ENCODE measurements at places on chromosomes 5 and 9. TPM values are rescaled to one million over a fixed set of nuclear protein-coding genes. Genes with fewer than 3 reads are reported as not detected.

GRCh38 chr5:124057724-124058231 is 545.8 kb downstream of the CSNK1G3 start:
- no peak for DNase-seq

GRCh38 chr9:26077860-26078259 is 399.6 kb upstream of the TUSC1 start:
- DNase-seq: no peak

DNA sequence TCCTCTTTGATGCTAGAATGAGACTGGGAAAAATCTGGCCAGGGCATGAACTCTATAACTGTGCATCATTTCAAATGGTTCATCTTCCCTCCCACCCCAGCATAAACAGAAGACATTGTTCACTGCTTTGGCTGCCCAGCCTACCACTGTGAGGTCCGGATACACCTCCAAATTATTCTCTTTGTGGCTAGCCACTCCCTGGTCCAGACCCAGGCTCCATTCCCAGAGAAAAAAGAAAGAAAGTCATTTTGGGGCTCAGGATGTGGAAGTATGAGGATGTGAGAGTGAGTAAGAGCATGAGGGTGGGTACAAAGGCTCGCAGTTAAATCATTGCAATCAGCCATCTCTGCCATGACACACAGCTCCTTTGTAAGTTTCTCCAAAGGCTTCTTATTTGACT is 559.2 kb downstream of the PSAT1 start:
- peak; percentile 54 for DNase-seq

Gene GMCL2
- not detected for total RNA-seq

Gene KCNMB1
- not detected for total RNA-seq

Gene ITGA1
- total RNA-seq: 95.2 TPM

DNA sequence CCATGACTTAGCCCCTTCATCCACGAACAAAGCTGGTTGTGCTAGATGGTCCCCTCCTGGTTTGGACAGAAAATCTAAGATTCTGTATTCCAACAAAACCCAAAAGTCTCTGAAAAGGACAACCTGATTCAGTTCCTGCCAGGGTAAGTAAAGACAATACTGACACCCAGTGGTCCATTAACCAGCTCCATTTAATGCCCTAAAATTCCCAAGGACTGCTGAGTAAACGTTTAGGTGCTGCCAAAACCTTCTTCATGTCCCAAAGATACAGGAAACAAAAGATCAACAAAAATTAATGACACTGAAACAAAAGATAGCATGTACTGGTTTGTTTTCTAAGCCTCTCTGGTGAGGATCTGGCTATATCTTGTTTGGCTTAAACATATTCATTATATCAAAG is 25.3 kb upstream of the PPP1R2B start:
- DNase-seq: peak; percentile 58

GRCh38 chr5:77637998-77638762 is at the start of gene OTP:
TSS of gene OTP (minus strand) at chr5:77638713. CDS start at chr5:77638549, 164 bp downstream.
- DNase-seq: no peak

- no peak for DNase-seq
Observed at GRCh38 chr5:8613078-8613685, 744.2 kb downstream of the MTRR start.

Gene DMGDH
- 0.18 TPM for total RNA-seq

- DNase-seq: no peak
Observed at GRCh38 chr9:127188396-127188795, 66.0 kb upstream of the ANGPTL2 start.

DNA sequence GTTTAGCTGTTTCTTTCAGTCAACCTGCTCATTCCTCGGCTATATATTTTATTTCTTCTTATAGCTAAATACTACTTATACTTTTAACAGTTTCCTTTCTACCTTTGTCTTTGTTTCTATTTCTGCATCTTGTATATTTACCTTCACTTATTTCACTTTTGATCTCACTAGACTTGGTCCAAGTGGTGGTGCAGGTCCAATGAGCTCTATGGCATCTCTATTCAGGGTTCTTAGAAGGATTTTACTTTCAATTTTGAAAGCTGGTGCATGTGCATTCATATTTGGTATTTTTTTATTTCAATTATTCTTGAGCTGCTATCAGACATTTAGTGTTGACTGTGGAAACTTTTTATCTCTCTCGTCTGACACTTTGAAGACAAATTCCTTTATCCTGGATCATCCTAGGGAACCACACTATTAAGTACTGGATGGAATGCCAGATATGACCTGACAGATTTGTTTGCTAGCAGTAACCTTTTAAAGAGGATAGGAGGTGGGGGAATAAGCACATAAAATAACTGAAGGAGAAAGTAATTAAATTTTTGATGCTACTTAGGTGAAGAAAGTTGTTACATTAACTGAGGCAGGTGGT is 123.1 kb upstream of the PJA2 start:
- no peak for DNase-seq

GRCh38 chr5:78718824-78719223 is 70.3 kb upstream of the LHFPL2 start:
- DNase-seq: no peak

- no peak for DNase-seq
Observed at GRCh38 chr5:113205807-113206206, 229.0 kb downstream of the TSSK1B start.

GRCh38 chr5:673161-673830 is 19.9 kb downstream of the TPPP start:
- no peak for DNase-seq

Gene CCL27
- 0.18 TPM for total RNA-seq

Gene LHFPL2
- 11.3 TPM for total RNA-seq

Gene LURAP1L
- total RNA-seq: 6.1 TPM

DNA sequence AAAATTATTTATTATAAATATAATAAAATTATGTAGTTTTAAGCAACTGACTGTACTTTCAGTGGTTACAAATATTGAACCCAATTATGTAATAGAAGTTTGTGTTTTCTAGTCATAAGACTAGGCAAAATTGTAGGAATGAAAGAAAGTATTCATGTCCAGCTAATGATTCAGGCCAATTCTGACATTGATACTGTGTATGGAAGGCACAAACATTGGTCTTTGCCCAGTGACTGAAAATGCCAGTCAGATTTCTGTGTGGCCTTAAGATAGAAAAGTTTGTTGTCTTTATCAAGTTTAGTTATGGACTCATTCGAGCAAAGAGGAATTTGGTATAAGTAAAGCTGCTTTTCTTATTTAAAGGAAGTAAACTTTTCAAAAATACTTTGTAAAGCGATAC is 60.3 kb downstream of the SLC12A2 start:
- no peak for DNase-seq

Gene MEGF10
- not detected for total RNA-seq

DNA sequence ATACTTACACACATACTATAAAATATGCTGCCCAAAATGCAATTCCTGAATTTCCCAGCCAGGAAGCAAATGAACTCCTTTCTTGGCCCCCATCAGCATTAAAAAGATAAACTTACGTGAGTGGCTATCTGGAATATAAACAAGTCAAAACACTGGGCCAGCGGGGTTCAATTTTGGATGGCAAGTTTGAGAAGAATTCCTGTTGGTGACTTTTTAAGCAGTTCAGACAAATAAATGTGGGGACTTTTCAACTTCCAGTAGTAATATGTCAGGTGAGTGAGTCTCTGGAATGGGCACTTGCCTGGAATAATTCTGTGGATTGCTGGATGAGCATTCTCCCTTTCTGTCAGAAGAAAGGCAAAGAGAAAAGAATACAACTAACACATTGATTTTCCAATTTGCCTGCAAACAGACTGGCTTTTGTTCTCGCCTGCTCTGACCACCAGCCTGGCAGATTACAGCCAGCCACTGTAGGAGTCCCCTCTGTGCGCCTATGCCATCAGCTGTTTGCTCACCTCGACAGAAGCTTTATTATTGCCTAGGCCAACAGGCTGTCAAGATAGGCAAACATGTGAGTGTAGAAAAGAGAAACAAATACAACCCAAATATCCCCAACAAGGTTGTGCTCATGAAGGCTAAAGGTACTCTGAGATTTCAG is 78.6 kb downstream of the MRPS27 start:
- DNase-seq: no peak

DNA sequence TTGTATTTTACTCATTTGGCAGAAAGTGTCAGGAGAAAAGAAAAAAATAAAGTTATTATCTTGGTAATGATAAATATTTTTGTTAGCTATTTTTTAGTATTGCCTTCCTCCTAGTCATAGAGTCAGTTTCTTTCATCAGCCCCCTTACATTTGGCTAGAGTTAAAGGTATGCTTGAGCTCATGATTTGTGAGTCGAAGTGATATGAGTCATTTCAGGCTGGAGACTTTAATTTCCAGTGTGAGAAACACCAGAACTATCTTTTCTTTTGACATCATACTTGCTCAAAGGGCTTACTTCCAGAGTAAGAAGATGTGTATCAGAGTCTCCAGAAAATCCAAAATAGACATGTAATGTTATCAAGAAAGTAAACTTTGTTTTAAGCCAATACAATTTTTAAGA is 746.7 kb upstream of the TYRP1 start:
- no peak for DNase-seq

- DNase-seq: no peak
Observed at GRCh38 chr9:9892217-9892616, 720.6 kb downstream of the PTPRD start.

DNA sequence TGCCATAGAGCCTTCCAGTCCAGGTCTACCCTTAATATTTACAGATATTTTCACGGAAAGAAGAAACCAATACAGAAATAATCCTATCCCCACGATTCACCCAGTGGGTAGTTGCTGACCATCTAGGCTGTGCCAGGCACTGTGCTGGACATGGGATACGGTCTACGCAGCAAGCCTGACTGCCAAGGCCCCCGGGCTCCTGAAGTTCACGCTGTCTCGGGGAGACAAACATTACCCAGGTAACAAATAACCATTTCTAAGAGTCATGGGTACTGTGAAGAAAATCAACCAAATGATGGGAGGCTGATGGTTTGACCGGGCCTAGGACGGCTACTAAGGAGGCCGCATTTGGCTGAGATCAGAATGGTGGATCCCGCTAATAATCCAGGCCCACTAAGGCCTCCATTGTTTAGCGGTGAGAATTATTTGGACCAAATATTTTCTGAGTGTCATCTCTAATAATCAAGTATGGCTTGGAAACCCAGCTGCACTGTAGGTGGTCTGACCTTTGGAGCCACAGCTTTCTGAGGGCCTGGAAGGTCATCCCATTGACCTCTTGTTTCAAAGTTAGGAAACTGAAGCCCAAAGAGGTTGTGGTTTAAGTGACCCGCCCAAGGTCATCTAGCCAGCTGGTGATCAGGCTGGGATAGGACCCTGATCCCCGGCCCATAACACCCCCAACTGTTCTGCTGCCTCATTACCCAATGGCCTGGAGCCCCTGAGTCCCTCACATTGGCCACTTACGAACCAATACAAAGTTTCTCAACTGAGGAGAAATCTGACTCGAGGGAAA is 82.4 kb downstream of the AK8 start:
- no peak for DNase-seq

DNA sequence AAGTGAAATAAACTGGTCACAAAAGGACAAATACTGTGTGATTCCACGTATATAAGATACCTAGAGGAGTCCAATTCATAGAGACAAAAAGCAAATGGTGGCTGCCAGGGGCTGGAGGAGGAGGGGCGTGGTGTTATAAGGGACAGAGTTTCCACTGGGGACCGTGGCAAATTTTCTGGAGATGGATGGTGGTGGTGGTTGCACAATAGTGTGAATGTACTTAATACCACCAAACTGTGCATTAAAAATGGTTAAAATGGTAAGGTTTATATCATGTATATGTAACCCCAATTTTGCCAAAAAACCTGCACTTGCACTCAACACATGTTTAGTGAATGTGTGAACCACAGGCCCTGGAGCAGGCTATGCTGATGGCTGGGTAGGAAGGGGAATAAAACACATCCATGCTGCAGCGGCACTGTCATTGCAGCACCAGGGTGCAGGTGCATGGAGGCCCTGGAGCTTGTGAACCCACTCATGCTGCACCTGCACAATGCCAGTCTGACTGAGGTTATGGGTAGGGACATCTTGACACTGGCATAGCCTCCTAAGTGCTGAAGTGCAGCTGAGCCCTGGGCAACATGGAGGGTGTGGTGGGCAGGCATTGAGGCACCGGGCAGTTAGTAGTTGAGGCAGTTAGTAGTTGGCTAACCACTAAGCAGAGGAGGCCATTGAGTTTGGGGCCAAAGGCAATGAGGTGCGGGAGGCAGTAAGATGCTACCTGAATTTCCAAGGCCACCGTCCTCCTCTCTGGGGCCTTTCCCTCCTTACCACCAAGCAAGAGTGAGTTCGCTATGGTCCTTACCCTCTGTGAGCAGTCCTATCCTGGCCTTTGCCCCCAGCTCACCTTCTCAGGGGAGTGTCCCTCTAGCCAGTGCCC is 3.5 kb upstream of the PHF2 start:
- DNase-seq: no peak

Gene TSSK1B
- total RNA-seq: under 0.01 TPM

Gene HSPB3
- 0.54 TPM for total RNA-seq

All from IMR-90 (cell line).